ENCODE measurements at places on chromosomes 2 and 18.

DNA sequence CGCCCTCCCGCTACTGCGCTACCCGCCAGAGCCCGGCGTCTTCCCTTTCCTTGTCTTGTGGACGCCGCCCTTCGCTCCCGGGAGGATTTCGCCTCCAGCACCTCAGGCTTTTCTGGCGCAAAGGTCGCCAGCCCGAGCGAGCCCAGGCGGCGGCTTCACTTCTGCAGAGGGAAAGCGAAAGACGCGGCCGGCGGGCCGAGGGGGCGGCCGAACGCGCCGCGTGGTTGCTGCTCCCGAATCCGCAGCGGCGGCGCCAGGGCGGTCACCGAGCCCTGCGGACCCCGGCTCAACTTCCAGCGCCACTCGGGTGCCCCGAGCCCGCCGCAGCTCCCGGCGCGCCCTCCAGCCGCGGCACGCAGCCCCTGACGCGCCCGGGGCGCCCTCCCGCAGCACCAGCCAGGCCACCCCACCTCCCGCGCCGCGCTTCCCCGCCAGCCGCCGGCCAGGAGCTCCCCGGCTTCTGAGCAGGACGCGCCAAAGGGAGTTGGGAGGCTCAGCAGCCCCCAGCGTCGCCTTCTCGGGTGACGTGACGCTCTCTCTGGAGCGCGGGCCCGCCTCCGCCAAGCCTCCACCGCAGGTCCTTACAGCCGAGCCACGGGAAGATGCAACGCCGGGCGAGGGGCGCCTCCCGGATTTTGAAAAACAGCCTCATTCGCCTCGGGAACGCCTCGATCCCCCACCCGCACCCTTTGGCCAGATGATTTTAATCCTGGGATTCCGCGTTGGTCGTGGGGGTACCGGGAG, 84.9 kb upstream of the EPB41L3 start:
- no peak for DNase-seq

- DNase-seq, result no peak
Measured at GRCh38 chr2:43985359-43985758, 10.4 kb downstream of the LRPPRC start.

DNA sequence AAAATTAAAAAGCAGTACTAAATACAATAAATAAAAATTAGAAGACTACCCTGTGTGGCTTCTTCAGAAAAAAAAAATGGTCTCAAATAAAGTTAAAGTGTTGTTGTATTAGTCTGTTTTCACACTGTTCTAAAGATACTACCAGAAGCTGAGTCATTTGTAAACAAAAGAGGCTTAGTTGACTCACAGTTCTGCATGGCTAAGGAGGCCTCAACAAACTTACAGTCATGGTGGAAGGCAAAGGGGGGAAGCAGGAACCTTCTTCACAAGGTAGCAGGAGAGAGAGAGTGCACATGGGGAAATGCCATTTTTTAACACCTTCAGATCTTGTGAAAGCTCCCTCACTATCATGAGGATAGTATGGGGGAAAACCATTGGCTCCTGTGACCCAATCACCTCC, 612.8 kb downstream of the RNF144A start:
- no peak for DNase-seq

DNA sequence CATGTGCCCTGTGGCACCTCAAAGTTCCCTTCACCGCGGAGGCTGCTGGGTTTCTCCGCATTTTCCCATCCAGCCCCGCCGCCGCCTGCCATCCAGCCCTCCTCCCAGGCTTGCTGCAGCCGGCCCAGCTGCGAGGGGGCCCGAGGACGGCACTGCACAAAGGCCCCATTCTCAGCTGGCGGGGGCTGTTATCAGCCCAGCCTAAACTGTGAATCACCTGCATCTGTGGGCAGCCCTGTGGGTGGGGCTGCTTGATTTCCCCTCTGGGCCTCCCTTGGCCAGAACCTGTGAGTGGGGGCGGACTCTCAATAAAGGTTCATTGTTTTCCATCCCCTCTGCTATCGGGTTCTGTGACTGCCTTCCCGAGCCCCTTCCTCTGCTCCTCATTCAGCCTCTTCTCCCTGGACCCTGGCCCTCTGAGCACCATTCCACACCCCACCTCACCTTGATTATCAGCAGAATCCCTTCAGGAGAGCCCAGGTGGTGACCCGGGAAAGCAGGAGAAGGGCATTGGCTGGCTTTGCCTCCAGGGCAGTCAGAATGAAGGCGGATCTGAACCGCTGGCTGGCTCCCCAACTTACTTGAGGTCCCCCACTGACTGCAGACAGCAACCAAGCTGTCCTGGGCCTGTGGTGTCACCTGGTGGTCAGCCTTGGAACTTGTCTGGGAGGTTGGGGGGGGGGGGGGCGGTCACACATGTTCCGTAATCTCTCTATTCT, 204.5 kb downstream of the ZFP36L2 start:
- no peak for DNase-seq

DNA sequence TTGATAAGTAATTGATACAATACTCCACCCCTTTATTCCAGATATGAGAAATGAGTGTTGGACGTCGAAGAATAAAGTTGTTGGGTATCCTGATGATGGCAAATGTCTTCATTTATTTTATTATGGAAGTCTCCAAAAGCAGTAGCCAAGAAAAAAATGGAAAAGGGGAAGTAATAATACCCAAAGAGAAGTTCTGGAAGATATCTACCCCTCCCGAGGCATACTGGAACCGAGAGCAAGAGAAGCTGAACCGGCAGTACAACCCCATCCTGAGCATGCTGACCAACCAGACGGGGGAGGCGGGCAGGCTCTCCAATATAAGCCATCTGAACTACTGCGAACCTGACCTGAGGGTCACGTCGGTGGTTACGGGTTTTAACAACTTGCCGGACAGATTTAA, 26.3 kb downstream of the B3GNT2 start:
- no peak for DNase-seq

GRCh38 chr2:168574856-168575630, 119.0 kb downstream of the CERS6 start:
- DNase-seq, result no peak

DNA sequence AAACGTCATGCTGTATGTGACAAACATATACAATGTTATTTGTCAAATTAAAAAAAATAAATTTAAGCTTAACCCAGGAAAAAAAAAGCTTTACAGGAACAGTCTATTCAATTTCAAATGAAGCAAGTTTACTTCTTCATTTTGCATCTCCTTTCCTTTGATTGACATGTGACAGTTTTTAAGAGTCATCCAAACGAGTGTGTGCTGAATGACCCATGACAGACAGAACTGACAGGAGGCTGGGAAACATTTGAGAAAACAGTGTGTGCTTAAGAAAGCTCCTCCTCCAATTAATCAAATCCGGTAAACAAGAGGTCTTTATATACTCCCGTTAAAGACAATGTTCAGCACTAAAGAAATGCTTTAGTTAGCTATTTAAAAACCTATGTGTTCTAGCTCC, 177.7 kb downstream of the SRBD1 start:
- no peak for DNase-seq

DNA sequence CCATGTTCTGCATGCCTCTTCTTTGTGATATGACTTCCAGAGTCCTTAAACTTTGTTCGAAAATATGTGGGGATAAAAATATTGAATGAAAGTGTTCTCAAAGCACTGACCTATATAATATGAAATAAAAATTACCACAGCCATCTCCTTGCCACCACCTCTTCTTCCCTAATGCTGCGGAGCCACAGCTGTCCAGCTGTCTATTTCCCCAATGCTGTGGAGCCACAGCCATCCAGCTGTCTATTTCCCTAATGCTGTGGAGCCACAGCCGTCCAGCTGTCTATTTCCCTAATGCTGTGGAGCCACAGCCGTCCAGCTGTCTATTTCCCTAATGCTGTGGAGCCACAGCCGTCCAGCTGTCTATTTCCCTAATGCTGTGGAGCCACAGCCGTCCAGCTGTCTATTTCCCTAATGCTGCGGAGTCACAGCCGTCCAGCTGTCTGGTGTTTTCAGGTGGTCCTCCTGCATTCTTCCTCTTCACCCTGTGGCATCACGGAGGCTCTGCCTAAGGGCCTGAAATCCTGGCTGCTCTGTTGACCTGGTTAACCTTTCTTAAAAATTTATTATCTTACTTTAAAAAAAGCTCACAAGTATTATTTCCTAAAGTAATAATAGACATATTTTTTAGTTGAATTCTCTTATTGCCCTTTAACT, 266.1 kb upstream of the MEX3C start:
- DNase-seq, result no peak

All from Jurkat, Clone E6-1 (cell line).